ENCODE measurements at places on chromosomes 2 and 18.
A peak's percentile ranks its signal among the peaks of the same experiment; 100 is the strongest.

DNA sequence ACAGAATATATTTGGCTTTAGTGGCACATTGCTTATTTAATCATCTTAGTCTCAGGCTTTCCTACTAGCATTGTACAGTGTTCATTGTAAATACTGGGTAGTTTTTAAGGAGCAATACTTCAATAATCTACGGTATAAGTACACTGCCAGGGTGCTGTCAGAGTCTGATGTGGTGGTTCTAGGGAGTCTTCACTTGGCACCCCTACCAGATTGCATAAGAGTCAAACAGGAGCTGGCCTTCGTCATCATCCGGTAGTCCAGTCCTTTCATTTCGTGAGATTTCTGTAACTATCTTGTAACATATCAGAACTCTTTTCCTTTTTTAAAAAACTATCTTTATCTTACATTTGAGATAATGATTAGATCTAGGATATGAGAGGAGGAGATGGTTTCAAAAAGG, 91.1 kb downstream of the ZNF532 start:
- no peak for DNase-seq

- DNase-seq, result no peak
These were observed 99.7 kb downstream of the RND3 start for GRCh38 chr2:150387586-150388288.

- no peak for DNase-seq
These were observed 505.9 kb downstream of the ERBB4 start for GRCh38 chr2:212032536-212033219.

DNA sequence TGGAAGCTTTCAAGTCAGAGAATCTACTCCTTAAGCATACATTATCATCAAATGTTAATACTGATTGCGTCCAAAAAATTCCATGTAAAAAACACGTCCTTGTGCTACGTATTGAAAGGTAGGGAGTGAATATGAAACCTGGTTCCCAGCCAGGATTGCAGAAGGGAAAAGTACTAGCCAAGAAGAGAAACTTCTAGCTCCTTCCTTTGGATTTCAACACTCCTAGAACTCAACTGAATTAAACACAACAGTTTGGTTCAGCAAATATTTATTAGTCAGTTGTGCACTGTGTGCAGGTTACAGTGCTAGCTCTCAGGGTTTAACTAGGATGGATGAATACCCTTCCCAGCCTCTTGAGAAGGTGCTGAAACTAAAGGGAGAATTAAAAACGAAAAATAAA, 33.9 kb upstream of the FHL2 start:
- no peak for DNase-seq

DNA sequence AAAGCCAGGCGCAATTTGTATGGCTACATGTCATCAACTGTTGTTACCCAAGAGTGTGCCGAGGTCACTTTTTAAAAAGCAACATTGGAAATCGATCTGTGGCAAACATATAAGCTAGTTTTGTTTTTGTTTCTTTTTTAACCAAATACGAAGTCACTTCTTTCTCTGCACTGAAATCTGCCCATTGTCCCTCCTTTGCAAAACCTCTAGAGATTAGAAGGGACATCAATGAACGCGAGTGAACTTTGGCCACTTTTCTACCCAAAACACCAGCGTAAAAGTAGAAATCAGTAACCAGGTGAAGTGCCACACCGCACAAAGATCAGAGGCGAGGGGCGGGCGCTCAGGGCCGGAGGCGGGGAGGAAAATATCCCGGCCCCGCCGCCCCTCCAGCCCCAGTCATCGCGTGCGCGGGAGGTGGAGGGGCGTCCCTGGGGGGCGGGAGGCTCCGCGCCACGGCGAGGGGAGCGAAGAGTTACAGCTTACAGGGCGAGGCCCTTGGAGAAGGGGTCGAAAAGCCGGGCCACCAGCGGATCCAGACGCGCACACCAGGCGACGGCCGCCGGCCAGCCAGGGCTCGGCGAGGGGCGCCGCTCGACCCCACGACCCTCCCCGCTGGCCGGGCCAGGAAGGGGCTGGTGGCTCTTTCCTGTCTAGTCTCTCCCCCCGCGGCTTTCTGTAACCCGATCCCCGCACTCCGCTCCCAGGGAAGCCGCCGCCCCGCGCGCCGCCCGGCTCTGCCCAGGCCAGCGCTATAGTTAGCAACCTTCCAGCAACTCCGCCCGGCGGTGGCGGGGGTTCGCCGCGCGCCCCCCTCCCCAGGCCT, 993 bp downstream of the RBMS1 start:
- DNase-seq, result peak; percentile 46

GRCh38 chr2:234241656-234242458, 191.4 kb downstream of the SPP2 start:
- DNase-seq, result no peak

GRCh38 chr2:34408100-34408499, 809.0 kb upstream of the FAM98A start:
- DNase-seq, result no peak

GRCh38 chr18:2538236-2538635, 33.1 kb downstream of the METTL4 start:
- no peak for DNase-seq

DNA sequence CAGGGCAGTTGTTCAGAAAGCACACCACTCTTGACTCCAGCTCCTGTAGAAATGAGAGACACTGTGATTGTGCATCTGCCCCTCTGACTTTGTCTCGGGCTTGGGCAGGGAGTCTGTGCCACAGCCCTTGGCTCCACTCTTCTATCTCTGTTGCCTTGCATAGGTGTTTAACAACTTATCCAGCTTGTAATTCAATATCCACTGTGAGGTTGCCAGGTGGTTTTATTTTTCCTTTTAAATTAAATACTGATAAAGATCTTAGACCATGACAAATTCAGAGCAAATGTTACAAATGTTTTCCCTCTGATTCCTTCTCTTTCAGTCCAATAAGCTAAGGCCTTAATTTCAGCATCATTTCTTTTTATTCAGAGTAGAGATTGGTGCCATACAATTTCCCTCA, 421.7 kb downstream of the STK39 start:
- DNase-seq, result no peak

DNA sequence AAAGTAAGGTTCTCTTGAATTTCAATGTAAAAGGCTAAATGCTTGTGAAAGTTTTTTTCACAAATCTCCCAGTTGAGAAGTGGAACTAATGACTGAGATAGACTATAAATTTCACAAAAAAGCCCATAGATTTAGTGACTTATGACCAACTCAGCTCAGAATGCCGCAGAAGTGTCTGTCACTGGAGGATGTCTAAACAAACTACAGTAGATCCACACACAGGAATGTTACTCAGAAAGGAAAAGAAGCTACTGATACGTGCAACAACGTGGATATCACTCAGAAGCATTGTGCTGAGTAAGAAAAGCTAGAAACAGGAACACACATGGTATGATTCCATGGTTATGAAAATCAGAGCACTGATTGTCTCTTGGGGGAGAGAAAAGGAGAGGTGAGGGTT, 151.9 kb downstream of the DOCK10 start:
- no peak for DNase-seq

GRCh38 chr18:14930076-14930475, 182.1 kb downstream of the ANKRD30B start:
- DNase-seq, result no peak

GRCh38 chr2:222088561-222088960, 210.2 kb downstream of the PAX3 start:
- DNase-seq, result no peak

GRCh38 chr2:145350011-145350410, 830.1 kb upstream of the ZEB2 start:
- DNase-seq, result no peak

DNA sequence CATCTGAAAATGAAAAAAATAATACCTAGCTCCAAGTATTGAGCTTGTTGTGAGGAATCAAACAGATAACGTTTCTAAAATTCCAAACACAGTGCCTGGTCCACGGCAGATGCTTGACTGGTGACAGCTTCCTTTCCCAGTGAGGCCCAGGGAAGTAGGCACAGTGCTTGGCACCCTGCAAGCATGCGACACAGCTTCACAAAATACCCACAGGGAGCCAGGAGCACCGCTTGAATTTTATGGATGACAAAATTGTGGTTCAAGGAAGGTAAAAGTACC, 205.1 kb upstream of the TNP1 start:
- DNase-seq, result no peak

- no peak for DNase-seq
These were observed 24.6 kb upstream of the INO80C start for GRCh38 chr18:35522130-35522959.

DNA sequence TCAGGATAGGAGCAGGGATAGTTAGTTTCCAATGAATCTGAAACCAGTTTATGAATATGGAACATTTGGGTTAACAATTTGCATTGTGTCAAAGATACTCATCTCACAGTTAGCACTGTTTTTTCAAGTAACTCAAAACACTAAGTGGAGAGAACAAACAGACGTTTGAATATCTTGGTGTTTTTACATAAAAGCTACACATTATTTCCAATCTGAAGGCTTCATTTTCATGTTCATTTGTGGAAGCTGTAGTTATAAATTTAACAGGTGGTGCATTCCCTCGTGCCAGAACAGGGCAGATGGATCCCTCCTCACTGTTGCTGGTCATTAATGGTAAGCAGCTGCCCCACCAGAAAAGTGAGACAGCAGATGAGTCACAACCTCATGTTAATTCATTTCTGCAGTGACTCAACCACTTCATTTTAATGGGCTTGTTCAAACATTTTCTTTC, 286.9 kb downstream of the TMX3 start:
- no peak for DNase-seq

Data from stimulated activated CD8-positive, alpha-beta memory T cell treated with anti-CD3 and anti-CD28 coated beads, Interleukin-15, amount 100 ng/mL, for 48 hours (primary cell).